ENCODE measurements at places on chromosomes 12 and 14.

- no peak for DNase-seq
Observed at GRCh38 chr12:124753228-124753591, 110.5 kb downstream of the SCARB1 start.

- DNase-seq = no peak
Observed at GRCh38 chr14:22502551-22502950, 86.5 kb downstream of the DAD1 start.

DNA sequence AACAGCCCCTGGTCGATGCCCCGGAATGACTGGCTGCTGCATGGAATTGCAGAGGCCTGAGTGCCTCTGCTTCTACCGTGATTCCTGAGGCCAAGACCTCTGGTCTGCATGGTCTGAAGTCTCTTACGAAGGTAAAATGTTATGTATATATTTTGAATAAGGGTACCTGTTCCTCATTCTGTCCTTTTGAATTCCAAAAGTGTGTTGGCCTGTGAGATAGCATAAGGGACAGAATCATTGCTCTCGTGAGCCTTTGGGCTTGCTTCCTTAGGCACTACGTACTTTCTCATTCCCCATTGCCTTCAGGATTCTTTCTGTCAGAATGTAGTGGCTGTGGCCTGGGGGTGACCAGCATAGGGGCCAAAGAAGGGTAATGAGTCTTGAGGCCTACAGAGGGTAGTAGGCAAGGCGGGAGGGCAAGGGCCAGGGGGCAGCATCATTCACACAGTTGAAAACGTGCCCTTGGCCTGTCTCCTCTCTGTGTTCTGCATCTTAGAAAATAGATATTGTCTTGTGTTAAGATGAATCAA is 19.5 kb downstream of the TRAF3 start:
- DNase-seq = peak; percentile 95

GRCh38 chr14:68172627-68173026 is 353.0 kb downstream of the RAD51B start:
- DNase-seq = no peak

DNA sequence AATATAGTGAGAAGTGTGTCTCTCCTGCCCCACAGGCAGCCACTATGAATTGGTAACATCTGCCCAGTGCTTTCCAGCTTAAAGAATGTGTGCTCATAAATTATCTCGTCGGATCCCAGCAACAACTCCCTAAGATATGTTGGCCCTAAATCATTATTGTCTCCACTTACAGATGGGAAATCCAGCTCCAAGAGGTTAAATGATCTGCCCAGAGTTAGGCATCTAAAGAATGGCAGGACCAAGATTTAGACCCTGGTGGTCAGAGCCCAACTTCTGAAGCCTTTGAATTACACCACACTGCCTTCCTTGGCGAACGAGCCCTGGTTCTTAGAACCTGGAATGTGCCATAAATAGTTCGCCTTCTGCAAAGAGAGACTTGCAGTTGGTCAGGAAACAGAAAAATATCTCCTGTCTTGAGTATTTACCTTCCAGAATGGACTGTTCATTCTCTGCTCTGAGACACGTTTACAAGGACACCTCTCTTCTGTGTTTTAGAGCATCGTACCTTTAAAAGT is 20.1 kb upstream of the PLEK2 start:
- DNase-seq = no peak

DNA sequence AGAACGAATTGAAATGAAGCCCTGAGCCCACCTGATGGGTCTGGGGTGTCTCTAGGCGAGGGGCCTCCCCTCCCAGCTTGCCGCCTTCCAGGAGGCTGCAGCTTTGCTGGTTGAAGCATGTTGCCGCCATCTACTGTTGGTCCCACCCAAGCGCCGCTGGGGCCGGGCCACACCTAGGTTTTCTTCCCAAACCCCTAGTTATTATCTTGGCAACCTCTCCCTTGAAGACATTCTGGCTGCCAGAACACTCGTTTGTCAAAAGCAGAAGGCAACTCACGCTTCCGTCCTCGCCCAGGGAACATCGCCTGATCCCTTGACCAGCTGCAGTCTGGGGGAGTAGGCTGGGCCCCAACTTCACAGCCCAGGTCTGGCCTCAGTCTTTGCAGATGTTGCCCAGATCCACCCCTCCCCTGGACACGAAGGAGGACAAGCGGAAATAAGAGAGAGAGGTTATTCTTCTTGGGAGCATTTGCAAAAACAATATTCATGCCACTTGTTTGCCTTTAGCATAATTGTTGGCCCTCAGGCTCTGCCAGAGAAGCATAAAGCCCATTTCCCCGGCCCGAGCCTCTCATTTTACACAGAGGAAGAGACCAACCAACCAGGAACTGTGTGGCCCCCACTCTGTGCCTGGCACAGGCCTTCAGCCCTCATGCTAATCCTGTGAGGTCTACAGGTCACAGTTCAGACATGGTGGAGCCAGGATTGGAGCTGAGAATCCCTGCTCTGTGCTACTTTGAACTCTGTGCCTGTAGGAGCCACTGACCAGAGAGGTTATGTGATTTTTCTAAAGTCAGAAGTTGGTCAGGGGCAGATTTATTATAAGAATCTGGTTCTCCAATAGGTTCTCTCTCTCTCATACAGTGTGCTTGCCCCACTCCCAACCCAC is 6.8 kb downstream of the EMP1 start:
- no peak for DNase-seq

DNA sequence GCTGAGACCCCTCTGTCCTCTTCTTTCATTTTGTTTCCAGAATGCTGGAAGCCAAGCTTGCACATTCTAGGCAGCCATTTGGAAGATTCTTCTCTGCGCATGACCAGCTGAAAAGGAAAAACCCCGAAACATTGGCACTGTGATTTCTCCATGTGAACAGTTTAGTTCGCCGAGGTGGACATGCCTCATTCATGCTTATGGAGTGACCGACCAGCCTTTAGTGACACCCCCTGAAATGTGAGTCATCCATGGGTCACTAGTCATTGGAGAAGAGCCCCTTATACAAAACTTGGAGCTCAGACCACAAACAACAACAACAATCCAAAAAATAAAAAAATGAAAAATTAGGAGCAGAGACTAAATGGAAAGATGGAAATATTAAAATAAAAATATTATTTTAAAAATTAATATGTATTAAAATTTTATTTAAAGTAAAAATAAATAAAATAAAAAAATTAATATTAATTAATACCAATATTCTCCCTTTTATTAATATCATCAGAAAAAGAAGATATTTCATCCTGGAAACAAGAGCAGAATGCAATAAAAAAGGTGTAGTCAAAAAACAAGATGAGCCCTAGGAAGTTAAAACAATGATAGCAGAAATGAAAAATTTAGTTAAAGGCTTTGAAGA is 9.5 kb upstream of the KRT7 start:
- DNase-seq = no peak

DNA sequence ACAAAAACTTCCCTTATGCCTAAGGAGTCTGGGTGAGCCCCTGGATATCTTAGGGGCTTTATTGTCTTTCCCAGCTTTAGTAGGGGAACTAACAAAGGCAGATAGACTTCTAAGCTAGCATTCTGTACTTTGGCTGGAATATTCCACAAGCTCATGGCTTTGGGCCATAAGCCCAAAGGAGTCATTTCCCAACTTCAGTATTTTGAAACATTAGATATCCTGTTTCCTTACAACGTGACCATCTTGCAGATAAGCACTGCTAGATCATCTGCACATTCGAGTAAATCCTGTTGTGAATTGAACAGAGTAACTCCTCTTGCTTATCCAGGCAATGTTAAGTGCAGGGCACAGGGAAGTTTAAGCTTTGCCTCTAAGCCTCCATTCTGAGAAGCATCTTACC is 70.6 kb upstream of the ACTN1 start:
- peak; percentile 87 for DNase-seq

GRCh38 chr12:127162902-127163301 is 1104.1 kb upstream of the TMEM132C start:
- no peak for DNase-seq

DNA sequence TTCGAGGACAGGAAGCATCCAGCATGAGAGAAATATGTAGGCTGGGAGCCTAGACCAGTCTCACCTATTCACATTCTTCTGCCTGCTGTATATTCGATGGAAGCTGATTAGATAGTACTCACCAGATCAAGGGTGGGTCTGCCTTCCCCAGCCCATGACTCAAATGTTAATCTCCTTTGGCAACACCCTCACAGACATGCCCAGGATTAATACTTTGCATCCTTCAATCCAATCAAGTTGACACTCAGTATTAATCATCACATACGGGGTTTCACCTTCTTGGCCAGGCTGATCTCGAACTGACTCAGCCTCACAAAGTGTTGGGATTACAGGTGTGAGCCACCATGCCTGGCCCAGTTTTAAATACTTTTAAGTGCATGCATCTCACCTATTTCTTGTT is 30.5 kb upstream of the SLC10A1 start:
- peak; percentile 77 for DNase-seq

GRCh38 chr12:46430340-46430948 is 57.9 kb upstream of the SLC38A2 start:
- peak; percentile 15 for DNase-seq

DNA sequence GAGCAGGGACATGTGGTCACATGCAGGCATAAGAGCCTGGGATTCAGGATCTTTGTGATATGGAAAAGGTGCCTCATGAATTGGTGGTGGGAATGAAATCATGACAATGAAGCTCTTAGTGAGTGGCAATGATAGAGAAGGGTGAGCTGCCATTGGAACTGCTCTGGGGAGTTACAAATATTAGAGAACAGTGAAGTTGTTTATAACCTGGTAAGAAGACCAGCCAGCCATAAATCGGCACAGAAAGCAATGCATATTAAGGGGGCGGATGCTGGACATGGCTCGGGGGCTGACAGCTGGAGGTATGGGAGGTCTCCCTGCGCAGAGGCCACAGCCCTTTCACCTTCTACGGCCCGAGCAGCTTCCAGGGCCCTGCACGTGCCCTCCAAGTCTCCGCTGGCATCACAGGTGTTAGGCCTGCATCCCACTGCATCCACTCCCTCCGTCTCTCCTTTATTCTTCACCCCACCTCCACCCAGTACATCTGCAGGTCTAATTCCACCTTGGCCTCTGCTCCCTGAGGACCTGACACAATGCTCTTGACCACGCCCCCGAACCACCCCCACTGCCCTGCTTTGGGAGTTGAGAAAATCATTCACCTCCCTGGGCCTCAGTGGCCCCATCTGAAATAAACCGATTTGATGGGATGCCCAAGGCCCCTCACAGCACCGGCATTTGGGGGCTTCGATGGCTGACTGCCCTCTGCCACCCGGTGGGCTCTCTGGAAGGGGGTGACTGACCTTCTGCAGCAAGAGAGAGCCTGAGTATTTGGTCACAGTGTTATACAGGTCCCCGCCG is 4.1 kb downstream of the CACNA2D4 start:
- DNase-seq = no peak

DNA sequence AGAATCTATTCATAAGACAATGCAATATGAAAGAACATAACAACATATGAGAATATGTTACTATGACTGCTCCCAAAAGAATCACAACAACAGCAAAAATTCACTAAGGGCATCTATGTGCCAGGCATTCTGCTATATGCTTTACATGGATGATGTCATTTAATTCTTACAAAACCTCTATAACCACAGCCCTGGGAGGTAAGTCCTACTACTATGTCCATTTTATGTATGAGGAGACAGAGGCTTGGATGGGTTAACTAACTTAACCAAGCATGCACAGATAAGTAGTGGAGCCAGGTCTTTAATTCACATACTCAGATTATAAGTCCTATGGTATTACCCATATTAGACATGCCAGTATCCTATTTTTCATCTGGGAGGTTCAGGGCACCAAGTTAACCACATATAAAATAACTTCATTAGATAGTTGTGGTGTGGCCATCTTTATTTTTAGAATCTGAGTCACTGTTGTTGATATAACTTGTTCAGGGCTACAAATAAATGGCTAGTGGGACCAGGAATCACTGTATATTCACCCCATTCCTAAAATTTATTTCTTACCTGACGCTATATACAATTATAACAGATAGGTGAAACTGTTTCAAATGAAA is 33.2 kb upstream of the RAD51AP1 start:
- no peak for DNase-seq

GRCh38 chr12:130981074-130981742 is 27.5 kb downstream of the ADGRD1 start:
- no peak for DNase-seq

GRCh38 chr14:61280526-61281185 is 482 bp downstream of the TMEM30B start:
- DNase-seq = peak; percentile 65

DNA sequence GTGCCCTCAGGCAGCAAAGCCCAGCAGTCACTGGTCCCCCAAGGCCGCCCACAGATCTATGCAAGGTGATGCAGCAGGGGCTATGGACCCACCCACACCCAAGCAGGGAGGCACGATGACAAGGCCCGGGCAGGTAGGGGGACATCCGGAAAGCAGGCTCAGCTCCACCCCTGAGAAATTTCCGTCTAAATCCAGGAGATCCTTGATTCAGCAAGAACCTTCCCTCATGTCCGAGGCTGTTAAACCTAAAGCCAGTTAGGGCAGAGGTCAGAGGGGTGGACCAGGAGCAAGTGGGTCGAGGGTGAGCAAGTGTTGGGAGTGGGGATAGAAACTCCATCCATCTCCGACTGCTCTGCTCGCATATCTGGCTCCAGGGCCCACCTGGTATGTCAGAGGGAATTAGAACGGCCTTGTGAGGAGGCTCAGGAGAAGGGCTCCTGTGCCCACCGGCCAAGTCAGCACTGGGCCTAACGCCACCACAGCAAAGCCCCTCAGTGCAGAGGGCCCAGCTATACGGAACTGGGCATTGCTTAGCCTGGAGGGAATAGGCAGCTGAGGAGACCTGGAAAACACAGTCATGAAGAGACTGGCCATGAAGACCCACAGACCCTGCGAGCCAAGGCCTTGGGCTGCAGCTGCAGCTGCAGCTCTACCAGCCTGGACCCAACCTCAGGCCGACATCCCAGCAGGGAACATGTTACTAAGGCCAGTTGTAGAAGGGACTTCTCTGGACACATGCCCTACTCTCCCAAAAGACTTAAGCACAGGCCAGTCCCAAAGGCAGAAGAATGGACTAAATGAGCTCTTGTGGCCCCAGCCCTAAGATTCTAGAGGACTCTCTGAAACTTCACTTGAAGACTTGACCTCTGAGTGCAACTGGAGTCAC is 34.3 kb downstream of the DAD1 start:
- no peak for DNase-seq

DNA sequence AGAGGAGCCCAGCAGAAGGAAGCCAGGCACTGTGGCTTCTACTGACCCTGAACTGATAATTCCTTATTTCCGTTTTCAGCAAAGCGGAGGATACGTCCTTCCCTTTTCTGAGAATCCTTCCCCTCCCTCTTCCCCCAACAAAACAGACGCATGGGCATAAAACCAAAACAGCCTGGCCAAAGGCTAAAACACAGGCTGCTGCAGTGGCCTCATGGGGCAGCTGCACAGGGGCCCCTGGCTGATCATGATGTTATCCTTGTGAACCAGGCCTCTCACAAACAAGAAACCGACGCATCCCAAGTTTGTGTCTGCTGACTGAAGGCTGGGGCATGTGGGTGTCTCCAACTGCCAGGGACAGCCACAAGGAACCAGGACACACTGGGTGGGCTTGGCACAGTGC is 23.4 kb upstream of the STON2 start:
- DNase-seq = no peak

DNA sequence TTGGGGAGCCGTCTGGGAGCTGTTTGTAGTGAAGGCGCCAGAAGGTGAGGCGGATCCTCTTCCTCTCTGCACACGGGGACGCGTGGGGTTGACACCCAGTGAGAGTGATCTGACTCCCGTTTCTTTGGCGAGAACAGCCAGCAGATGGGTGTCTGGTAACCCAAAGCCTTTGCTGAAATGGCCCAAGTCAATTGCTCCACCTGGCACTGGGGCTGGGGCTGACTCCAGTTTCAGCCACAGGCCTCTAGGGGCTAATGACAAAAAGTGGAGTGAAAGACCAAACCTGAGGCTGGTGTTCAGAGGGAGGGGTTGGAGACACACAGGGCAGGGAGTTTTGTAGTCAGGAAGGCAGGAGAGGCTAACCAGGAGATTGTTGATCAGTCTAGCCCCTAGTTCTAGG is 87.0 kb downstream of the FRMD6 start:
- no peak for DNase-seq

GRCh38 chr14:32319368-32320049 is 9.6 kb upstream of the AKAP6 start:
- no peak for DNase-seq

Data from trophoblast cell (in vitro differentiated cells and primary cell).